NCI-H748 treated with DMSO at 0.1 percent for 48 hours (cell line): ENCODE measurements at places on chromosomes 1 and 21.

- no peak for DNase-seq
Observed at GRCh38 chr1:192756314-192756713, 52.5 kb upstream of the RGS2 start.

GRCh38 chr1:156958247-156958714 lies 37.8 kb downstream of the LRRC71 start:
- DNase-seq: no peak

DNA sequence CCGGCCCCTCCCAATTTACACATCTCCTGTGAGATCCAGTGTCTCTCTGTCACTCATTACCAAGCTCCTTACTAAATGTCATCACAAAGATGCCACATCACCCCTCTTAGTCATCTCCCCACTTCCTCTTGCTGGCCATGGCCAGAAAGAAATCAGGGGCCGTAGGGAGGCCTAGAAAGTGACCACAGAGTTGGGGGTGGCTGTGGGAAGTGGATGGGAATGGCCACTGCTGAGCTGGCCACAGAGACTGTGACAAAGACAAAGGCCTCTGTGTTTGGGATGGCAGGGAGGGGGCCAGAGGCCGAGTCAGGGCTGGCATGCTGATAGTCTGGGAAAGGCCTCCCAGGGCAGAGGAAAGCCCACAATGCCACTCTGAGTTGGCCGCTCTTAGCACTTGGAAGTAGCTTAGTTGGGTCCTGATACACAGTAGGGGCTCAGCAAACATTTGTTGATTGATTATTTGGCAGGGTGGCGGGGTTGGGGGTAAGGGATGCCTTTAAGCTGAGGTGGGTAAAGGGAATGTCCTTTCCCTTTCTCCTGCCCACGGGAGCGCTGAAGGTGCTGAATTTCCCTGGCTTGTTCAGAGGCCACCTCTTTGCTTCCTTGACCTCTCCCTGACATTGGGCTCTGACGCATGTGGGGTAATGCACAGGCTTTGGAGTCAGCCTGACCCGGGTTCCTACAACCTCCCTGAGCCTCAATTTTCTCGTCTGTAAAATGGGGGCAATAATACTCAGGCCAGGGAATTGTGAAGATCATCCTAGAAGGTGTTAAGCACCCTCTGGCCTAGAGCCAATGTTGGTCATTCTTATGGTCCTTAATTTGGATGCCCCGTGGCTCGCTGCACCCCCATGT lies 13.2 kb downstream of the NAV1 start:
- no peak for DNase-seq

- DNase-seq: peak; percentile 61
Observed at GRCh38 chr1:76687307-76688175, 179.7 kb upstream of the ST6GALNAC5 start.

GRCh38 chr1:217149791-217150190 lies 426.6 kb upstream of the ESRRG start:
- no peak for DNase-seq

DNA sequence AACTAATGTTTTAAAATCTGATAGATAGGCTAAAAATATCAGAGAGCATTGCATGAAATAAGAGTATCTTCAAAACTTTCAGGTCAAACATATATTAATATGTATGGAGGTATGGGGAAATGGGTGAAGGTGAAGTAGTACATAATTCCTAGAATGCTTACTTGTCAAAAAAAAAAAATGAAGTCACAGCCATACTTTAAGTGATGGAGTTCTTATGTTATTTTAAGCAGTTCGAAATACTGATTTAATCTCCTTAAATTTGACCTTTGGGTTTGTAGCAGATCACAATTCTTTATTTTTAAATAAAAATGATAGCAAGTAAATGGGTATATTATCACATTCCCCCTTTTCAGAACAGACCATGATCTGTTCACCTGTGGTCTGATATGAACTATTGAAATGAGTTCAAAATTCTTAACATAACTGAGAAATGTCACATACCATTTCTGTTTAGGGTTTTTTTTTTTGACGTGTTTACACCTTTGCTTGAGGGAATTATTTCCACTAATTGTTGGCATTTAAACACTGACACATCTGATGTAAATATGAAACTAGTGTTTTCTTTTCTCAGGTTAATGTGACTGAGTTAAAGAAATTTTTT lies 220.2 kb downstream of the GREM2 start:
- DNase-seq: no peak

DNA sequence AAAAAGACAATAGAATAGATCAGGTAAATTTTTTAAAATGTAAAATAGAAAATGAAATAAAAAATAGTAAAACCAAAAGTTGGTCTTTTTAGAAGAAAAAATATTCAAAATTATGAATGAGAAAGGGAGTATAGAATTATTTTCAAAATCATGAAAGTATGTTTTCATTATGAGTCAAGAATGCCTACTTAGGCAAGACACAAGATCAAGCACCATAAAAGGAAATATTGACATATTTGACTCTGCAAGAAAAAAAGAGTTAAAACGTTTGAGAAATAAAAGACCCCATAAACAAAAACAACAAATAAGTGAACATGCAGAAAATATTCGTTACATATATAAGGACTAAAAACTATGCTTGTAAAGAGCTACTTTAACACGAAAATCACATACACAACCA lies 4.8 kb upstream of the COX20 start:
- no peak for DNase-seq

- DNase-seq: no peak
Observed at GRCh38 chr1:219446288-219446687, 166.6 kb downstream of the ZC3H11B start.

DNA sequence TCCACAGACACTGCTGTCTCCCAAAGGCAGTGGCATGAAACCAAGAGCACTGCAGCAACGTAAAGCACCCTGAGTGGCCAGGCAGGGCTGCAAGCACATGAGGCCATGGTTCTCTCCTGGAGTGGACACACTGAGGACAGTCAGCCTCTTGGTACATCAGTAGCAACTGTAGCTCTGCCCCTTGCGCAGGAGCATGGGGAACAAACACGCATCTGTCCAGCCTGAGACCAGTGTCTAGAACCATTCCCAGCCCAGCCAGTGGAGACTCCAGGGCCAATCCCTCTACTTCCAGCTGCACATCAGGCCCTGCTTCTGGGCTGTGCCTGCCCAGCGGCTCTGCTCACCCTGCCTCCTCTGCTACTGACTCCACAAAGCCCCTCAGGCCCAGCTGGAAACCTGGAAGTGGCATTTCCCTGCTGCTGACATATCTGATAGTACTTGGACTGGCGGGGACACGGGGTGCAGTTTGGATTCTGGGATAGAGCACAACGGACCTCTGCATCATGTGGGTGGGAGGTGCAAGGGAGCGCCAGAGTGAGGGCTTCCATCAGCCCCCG lies 49.0 kb downstream of the TOR1AIP2 start:
- no peak for DNase-seq

DNA sequence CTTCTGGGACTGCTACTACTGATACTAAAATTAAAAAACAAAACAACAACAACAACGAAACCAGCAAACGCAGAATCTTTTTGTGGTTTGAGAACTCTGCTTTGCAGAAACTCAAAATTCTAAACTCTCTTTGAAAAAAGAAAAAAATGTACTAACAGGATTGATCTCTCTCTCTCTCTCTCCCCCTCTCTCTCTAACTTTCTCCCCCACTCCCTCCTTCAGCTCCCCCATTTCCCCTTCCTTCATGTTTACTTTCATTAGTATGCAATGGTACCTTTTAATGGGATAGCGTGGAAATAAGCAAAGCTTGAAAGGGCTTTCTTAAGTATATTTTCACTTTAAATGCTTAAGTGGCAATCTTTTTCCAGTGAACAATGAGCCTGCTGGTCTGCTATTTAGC lies 562.6 kb upstream of the ADGRL2 start:
- DNase-seq: no peak

DNA sequence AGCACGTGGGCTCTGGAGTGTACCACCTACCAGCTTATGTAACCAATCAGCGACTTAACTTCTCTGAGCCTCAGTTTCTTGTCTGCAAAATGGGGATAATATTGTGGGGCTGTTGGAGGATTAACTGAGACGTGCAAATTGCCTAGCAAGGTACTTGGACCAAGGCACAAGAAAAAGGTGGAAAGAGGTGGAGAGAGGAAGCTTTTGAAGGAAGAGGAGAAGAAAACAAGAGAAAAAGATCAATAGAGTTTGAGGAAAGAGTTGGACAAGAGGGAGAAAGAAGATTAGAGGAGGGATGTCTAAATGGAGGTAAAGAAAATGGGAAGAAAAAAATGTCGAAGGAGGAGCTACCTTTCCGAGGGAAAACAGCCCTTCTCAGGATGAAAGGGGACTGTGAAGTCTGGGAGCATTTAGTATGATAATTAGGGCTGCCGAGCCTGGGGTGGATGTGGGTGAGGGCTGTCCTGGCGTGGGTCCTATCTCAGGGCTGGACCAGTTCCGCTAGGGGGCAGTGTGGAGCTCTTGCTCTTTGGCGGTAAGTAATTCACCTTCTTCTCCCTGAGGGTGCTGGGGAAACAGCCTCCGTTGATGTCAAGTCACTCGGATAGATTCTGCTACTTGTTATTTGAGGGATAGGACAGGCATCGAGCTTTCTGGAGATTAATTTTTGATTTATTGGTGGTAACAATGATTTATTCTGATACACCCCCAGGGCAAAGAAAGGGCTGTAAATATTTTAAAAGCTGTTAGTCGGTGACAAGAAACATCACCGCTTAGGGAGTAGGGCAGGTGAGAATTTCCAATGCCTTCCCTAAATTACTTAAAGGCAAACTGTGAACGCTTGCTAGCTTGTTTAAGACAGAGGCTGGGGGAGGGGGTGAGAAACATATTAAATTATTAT lies 79.0 kb upstream of the NFASC start:
- no peak for DNase-seq

GRCh38 chr1:111768023-111768422 lies 12.3 kb downstream of the DDX20 start:
- peak; percentile 9 for DNase-seq

DNA sequence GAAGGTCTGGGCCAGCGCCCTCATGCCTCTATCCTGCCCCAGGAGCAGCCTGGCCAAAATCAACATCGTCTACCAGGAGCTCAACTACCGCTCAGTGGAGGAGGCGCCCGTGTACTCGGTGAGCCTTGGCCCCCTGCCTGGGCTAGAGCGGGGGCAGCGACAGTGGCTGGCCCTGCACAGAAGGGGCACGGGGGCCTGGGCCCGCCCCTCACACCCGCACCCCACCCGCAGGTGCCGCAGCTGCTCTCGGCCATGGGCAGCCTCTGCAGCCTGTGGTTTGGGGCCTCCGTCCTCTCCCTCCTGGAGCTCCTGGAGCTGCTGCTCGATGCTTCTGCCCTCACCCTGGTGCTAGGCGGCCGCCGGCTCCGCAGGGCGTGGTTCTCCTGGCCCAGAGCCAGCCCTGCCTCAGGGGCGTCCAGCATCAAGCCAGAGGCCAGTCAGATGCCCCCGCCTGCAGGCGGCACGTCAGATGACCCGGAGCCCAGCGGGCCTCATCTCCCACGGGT lies 10.8 kb downstream of the SCNN1D start:
- DNase-seq: peak; percentile 17

DNA sequence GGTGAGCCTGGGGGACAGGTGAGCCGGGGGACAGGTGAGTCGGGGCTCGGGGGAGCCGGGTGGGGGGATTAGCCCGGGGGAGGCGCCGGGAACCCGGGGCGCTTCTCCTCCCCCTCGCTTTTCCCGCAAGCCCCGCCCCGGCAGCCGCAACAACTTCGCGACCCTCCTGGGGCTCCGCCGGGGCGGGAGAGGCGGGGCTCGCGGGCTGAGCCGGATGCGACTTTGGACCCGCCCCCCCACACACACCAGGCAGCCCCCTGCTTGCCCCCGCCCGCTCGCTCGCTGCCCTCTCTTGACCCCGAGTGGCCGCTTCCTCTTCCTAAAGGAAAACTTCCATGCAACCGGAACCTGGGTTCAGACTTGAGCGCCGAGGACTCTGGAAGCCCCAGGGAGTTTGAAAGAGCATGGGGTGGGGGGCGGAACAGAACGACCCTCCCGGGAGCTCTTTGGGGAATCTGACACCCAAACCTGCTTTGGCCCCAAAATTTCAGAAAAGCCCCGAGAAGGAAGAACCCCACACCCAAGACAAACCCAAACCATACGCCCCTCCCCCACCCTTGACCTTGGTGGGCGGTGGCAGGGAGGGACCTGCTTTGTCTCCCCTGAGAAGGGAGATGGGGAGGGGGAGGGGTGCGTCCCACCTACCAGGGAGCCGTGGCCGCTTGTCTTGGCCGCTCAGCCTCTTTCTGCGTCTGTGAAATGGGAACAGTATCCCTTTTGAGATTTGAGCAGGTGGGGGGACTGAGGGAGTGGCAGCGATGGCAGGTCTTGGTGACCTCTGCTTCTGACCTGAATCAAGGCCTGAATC lies 550 bp downstream of the ARHGEF16 start:
- no peak for DNase-seq

DNA sequence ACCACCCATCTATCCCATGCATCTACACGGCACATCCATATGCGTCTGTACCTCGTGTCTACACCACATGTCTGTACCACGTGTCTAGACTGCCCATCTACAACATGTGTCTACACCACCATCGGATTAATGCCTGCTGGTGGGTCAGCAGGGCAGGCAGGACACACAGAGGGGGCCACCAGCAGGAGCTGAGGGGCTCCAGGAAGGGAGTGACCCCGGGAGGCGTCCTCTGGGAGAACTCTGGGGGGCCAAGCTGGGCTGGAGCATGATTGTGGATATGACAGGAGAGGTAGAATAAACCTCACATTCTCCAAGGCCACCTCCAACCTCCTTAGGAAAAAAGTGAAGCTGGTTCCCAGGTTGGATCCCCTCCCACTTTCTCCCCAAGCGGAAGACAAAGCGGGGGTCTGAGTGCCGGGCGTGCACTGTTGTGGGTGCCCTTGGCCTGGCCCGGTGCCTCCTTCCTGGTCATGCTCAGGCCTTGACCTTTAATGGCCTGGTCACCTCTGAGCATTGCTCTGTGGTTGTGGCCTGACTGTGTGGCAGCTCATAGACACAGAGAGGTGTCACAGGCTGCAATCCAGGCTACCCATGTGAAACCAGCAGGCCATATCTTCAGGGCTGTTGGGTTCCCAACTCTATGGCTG lies 881 bp upstream of the ACTRT2 start:
- no peak for DNase-seq

DNA sequence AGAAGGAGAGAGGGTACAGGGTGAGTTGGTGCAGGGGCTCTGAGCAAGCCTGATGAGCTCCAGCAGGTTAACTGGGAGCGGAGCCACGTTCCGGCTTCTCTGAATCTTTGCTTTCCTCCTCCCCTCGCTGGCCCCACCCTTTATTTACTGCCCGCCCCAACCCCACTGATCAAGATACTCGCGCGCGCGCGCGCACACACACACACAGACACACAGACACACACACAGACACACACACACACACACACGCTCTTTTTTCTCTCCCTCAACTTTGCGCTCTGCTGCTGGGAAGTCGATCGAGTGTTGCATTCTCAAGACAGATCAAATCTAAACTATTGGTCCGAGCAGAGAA lies at the start of gene GRIK1:
Gene GRIK1 (minus strand): TSS at position 73 of the 352 bp plus-strand sequence.
- no peak for DNase-seq

- DNase-seq: peak; percentile 92
Observed at GRCh38 chr21:37060296-37060695, 12.6 kb downstream of the PIGP start.
